ENCODE measurements at places on chromosomes 6 and 20. TPM values are rescaled to one million over a fixed set of nuclear protein-coding genes. Genes with fewer than 3 reads are reported as not detected.
A peak's percentile ranks its signal among the peaks of the same experiment; 100 is the strongest.

The ULBP1 gene
- 1.2 TPM for total RNA-seq

- no peaks in the 10 kb centered on the region for H3K36me3 ChIP-seq
- H3K27ac ChIP-seq, result no peak overlapping the region
- DNase-seq, result no peak
- H3K4me1 ChIP-seq, result peaks cover 35% of the 10 kb centered on the region
- no peak overlapping the region for H3K4me3 ChIP-seq
- H3K27me3 ChIP-seq, result no peaks in the 10 kb centered on the region
Observed at GRCh38 chr6:116255246-116255800, 1.4 kb upstream of the TSPYL4 start.

DNA sequence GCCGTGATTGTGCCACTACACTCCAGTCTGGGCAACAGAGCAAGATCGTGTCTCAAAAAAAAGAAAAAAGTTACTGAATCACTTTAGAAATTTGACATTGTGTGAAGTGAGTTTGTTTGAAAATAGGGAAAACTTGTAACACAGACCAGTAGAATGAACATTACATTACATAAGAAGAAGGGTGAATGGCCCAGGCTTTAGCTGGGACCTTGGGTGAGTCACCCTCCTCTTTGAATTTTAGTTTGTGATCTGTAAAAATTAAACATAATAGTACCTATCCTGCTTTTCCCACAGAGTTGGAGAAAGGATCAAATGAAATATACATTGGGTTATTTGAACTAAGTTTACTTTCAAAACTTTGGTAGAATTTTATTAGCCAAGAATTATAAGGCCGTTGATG, 56.3 kb downstream of the KCNS1 start:
- H3K27ac ChIP-seq, result no peak overlapping the region
- no peaks in the 10 kb centered on the region for H3K27me3 ChIP-seq
- DNase-seq, result no peak
- H3K4me3 ChIP-seq, result no peak overlapping the region
- H3K4me1 ChIP-seq, result peaks cover 7% of the 10 kb centered on the region
- H3K36me3 ChIP-seq, result no peaks in the 10 kb centered on the region

GRCh38 chr6:100833972-100834574, 47.1 kb downstream of the ASCC3 start:
- H3K4me3 ChIP-seq, result no peak overlapping the region
- no peaks in the 10 kb centered on the region for H3K27me3 ChIP-seq
- H3K36me3 ChIP-seq, result no peaks in the 10 kb centered on the region
- no peak for DNase-seq

The CDH26 gene
- total RNA-seq, result 8.8 TPM

GRCh38 chr20:60970601-60971000, 281.5 kb upstream of the CDH4 start:
- H3K4me1 ChIP-seq, result no peaks in the 10 kb centered on the region
- no peak overlapping the region for H3K4me3 ChIP-seq
- peaks cover 5% of the 10 kb centered on the region for H3K27me3 ChIP-seq
- DNase-seq, result no peak

DNA sequence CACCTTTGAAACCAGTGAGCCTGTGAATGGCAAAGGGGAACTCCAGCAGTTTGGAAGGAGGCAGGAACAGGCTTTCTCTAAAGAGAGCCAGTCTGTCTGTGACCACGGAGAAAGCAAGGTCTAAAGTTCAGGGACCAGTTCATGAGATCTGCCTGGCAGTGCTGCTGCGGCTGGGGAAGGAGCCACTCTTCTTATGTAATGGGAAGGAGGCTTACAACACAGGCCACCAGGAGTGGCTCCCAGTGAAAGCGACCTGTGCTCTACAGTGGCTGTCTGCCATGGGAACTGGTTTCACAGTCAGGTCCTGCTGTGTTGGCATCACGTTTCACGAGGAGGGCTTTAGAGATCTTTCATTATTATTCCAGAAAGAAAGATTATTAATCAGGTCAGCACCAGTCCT, 291.9 kb upstream of the PRDM1 start:
- H3K36me3 ChIP-seq, result no peaks in the 10 kb centered on the region
- no peak overlapping the region for H3K27ac ChIP-seq
- DNase-seq, result peak; percentile 80
- no peak overlapping the region for H3K4me3 ChIP-seq
- H3K27me3 ChIP-seq, result no peaks in the 10 kb centered on the region

The ZC3H12D gene
- total RNA-seq, result 2.1 TPM

- no peak for DNase-seq
- no peaks in the 10 kb centered on the region for H3K4me1 ChIP-seq
- H3K36me3 ChIP-seq, result peaks cover 41% of the 10 kb centered on the region
- H3K27me3 ChIP-seq, result no peaks in the 10 kb centered on the region
Observed at GRCh38 chr6:33439956-33440648, 14.3 kb upstream of the ZBTB9 start.

The HDGFL1 gene
- not detected for total RNA-seq

DNA sequence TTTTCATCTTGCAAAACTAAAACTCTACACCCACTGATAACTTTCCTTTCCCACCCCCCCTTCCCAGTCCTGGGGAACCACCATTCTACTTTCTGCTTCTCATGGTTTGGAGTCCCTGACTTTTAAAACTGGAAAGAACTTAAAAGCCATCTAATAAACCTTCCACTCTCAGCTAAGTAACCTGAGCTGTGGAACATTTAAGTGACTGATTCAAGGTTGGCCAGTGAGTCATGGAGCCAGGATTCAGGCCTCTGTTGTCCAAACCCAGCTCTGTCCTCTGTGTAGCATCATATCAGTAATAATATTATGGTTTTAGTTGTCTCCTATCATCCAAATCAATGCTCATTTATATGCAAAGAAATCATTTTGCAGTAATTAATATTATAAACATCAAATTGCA, 176.0 kb upstream of the NT5E start:
- H3K36me3 ChIP-seq, result no peaks in the 10 kb centered on the region
- H3K27me3 ChIP-seq, result no peaks in the 10 kb centered on the region
- H3K4me3 ChIP-seq, result no peak overlapping the region
- DNase-seq, result no peak
- H3K27ac ChIP-seq, result no peak overlapping the region
- no peaks in the 10 kb centered on the region for H3K4me1 ChIP-seq

The SEC63 gene
- 118 TPM for total RNA-seq

The SRMS gene
- not detected for total RNA-seq

DNA sequence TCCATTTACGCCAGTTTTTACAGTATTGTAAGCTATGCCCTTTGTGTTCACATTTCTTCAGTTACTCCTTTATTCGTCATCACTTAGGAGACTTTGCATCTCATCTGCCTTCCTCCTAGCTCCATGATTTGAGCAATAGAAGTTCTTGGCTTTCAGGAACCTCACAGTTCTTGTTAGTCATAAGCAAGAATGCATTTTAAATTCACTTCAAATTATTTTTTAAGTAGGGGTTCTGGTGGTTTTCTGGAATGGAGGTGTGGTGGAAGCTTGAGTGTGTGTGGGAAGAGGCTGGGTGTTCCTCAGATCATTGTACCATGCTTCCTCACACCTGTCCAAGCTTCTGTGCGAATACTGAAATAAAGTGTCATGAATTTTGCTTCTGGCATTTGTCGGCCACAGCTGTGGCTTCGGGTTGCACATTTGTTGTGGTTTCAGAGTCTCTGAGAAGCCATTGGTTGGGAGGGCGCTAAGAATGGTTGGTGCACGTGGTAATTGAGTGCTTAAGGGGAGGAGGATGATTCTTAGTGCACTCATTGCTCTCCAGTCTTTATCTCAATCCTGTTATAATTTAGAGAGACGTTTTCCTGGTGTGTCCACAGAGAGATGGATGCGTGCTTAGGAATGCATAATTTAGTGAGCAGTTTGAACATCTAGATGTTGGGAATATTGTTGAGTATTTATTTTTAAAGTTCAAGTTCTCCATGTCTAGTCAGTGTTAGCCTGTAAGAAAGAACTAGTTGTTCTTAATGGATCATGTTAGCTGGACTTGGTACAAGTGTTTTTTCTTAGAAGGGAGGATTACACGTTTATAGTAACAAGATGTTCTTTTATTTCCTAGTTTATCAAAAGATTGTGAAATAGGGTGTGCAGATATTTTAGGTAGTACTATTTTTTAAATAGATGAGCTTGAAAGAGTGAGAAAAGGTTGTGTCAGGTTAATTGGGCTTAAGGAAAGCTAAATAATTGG, 31.9 kb downstream of the FOXO3 start:
- H3K36me3 ChIP-seq, result no peaks in the 10 kb centered on the region
- peaks cover 95% of the 10 kb centered on the region for H3K4me1 ChIP-seq
- DNase-seq, result no peak
- H3K4me3 ChIP-seq, result no peak overlapping the region

DNA sequence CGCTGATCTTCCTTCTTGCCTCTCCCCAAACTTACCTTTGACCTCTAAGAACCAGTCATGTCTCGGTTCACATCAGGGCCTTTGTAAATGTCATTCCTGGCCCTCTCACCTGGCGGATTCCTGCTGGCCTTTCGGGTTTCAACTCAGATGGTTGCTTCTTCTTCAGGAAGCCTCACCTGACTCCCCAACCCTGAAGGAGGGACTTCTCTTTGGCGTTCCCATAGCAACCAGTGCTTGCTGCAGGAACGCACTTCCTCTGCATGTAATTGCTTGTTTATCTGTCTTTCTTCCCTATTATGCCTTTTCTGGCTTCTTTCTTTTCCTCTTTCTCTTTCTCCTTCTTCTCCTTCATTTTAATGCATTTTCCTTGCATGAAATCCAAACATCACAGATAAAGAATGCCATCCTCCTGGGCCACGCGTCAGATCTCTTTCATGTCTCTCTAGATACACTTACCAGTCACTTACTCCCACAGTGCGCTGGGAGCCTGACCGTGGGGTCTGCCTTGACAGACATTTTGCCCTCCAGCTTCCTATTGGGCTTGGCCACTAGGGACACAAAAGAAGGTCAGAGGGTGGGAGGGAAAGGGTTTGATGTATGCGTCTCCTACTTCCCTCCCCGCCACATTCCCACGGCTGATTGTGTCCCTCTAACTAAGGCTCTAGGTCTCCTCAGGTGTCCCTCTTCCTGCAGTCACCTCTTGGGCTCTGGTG, 295.7 kb upstream of the TSHZ2 start:
- H3K27me3 ChIP-seq, result no peaks in the 10 kb centered on the region
- H3K36me3 ChIP-seq, result no peaks in the 10 kb centered on the region
- no peak overlapping the region for H3K4me3 ChIP-seq
- H3K4me1 ChIP-seq, result no peaks in the 10 kb centered on the region
- H3K27ac ChIP-seq, result no peak overlapping the region

DNA sequence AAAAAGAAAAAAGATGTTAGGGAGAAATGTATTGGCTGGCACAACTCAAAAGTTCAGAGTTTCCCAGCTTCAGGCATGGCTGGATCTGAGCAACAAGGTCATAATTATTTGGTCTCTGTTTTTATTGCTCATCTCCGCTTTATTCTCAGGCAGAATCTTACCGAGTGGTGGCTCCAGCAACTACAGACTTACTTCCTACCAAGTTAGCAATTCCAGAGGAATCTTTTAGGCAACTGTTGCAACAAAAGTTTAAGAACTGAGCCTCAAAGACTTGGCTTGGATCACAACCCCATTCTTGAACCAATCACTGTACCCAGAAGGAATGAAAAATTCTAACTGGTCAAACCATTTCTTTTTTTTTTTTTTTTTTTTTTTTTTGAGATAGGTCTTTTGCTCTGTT, 35.5 kb upstream of the NCOA3 start:
- H3K4me3 ChIP-seq, result no peak overlapping the region
- no peak for DNase-seq
- no peaks in the 10 kb centered on the region for H3K36me3 ChIP-seq
- H3K4me1 ChIP-seq, result peaks cover 26% of the 10 kb centered on the region
- H3K27me3 ChIP-seq, result no peaks in the 10 kb centered on the region

GRCh38 chr20:25277051-25277801, 29.3 kb downstream of the PYGB start:
- H3K4me3 ChIP-seq, result no peak overlapping the region
- peaks cover 80% of the 10 kb centered on the region for H3K36me3 ChIP-seq
- H3K27ac ChIP-seq, result no peak overlapping the region

GRCh38 chr6:58419321-58419720, 1101.9 kb downstream of the PRIM2 start:
- no peaks in the 10 kb centered on the region for H3K4me1 ChIP-seq
- H3K36me3 ChIP-seq, result no peaks in the 10 kb centered on the region
- no peaks in the 10 kb centered on the region for H3K27me3 ChIP-seq
- no peak overlapping the region for H3K4me3 ChIP-seq

- DNase-seq, result peak; percentile 58
- no peaks in the 10 kb centered on the region for H3K36me3 ChIP-seq
- no peak overlapping the region for H3K4me3 ChIP-seq
- no peaks in the 10 kb centered on the region for H3K27me3 ChIP-seq
Observed at GRCh38 chr6:3312604-3313231, 54.0 kb downstream of the PSMG4 start.

DNA sequence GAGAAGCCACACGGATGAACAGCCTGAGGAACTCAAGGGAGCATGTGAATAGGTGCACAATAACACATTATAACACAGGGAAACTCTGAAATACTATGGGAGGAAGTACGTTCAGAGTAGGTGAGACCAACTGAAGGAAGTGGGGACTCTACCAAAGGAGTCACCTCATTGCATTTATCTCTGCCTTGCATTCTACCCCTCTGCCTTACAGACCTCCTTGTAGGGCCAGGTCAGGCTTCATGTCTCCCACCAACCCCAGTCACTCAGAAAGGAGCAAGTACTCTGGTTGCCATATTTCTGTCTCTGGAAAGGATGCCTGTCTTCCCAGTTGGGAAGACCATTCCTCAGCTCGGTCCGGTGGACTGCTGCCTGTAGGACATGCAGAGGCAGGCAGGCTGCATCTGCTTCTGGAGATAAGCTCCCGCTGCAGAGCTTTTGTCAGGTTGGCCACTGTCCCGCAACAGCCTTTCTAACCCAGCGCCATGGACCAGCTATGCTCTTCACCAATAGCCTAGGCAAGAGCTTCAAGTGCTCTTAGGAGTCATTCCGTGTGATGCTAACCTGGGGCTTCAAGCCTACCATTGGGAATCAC, 51.6 kb upstream of the ASIP start:
- H3K27me3 ChIP-seq, result no peaks in the 10 kb centered on the region
- no peak overlapping the region for H3K4me3 ChIP-seq
- no peak for DNase-seq
- no peaks in the 10 kb centered on the region for H3K4me1 ChIP-seq
- H3K36me3 ChIP-seq, result no peaks in the 10 kb centered on the region

The GRM1 gene
- 0.09 TPM for total RNA-seq

The RPS6KA2 gene
- total RNA-seq, result 136 TPM

DNA sequence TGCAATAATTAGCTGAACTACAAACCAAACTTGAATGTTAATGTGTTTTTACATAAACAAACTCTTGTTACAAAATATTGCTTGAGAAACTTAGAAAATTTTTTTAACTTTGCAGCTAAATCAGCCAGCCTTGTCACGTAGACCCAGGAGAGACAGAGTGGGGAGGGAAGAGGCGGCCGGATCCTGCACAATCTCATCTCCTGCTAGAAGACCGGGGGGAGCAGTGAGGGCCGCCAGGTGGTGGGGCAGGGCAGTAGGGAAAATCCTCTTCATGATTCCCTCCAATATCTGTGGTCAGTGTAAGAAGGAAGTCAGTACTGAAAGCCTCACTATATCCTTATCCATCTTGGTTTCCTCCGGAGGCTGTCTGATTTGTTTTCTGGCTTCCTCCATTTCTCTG, 193.3 kb downstream of the PACRG start:
- H3K27ac ChIP-seq, result no peak overlapping the region
- no peak for DNase-seq
- no peak overlapping the region for H3K4me3 ChIP-seq

All from upper lobe of right lung (tissue), 1 donor.